ENCODE measurements at places on chromosomes 16 and 17.

- DNase-seq, result no peak
These were observed 1.5 kb downstream of the RNF112 start for GRCh38 chr17:19412510-19412909.

GRCh38 chr17:72775919-72776318 is 316.6 kb downstream of the SLC39A11 start:
- no peak for DNase-seq

DNA sequence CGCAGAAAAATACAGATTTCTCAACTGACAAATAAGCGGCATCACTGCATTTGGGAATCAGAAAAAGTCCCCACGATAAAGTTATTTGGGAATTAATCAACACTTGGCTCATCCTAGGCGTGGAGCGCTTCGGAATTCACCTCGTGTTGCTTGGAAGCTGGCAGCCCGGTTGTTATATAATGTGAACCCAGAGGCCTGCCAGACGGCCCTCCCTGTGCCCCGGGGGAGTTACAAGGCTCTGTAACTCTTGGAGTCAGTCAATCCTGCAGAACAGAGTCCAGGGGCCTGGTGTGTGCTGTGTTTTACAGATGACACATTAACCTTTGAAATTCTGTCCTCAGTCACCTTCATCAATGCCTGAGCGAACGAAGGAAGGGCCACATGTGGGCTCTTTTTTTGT is 111.1 kb downstream of the PITPNC1 start:
- no peak for DNase-seq

- DNase-seq, result peak; percentile 14
These were observed 37.7 kb downstream of the ASPA start for GRCh38 chr17:3513305-3514035.

- DNase-seq, result no peak
These were observed 1.3 kb upstream of the PSMB3 start for GRCh38 chr17:38751144-38751807.

DNA sequence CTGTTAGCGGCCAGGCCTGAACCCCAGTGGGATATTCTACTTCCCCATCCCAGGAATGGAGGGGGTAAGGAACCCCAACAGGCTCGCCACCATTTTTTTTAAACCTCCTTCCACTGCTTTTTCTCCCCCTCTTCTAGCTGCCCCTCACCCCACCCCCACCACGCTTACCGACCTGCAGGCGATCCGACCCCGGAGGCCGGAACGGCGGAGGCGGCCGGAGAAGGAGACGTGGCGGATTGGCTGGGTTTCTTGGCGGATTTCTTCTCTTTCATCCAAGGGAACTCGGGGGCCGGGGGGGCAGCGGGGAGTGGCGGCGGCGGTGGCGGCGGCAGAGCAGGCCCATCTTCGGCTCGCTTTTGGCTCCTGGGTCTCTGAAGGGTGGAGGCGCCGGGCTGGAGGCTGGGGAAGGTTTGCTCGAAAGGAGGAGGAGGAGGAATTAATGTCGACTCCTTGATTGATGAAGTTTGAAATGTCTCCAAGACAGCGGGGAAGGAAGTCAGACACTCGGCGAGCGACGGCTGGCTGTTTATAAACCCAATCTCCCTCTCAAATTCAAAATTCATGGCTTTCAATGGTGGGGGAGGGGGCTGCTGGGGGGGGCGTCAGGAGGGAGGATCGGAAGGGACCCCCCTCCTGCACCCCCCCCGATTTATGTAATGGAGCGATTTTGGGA is 424 bp downstream of the HOXB2 start:
- DNase-seq, result no peak

DNA sequence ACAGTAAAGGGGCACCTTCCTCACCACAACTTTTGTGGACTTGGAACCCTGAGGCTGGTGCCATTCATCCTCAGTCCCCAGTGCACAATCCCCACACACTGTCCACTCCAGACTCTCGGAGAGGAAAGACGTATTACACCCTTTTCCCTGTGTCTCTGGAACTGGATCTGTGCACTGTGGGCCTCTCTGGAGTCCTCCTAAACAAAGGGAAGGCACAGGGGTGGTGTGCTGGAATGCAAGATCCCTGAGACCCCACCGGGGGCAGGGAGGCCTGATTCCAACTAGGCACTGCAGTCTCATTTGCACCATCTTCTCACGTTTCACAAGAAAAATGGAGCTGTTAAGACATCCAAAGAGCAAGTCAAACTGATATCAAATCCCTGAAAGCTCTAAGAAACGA is 89.8 kb downstream of the USP31 start:
- no peak for DNase-seq

- peak; percentile 14 for DNase-seq
These were observed 1.0 kb downstream of the RSPRY1 start for GRCh38 chr16:57186872-57187854.

DNA sequence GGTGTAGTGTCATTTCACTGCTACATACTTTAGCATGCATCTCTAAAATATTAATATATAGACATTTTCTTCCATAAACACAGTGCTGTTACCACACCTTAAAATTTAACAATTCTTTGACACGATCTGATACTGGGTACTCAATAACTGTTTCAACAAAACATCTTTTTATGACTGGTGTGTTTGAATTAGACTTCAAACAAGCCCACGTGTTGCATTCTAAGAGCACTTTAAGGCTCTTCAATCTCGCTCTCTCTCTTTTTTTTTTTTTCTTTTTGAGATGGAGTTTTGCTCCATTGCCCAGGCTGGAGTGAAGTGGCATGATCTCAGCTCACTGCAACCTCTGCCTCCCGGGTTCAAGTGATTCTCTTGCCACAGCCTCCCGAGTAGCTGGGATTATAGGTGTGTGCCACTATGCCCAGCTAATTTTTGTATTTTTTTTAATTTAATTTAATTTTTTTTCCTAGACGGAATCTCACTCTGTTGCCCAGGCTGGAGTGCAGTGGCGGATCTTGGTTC is 15.8 kb upstream of the SLC46A1 start:
- DNase-seq, result no peak

DNA sequence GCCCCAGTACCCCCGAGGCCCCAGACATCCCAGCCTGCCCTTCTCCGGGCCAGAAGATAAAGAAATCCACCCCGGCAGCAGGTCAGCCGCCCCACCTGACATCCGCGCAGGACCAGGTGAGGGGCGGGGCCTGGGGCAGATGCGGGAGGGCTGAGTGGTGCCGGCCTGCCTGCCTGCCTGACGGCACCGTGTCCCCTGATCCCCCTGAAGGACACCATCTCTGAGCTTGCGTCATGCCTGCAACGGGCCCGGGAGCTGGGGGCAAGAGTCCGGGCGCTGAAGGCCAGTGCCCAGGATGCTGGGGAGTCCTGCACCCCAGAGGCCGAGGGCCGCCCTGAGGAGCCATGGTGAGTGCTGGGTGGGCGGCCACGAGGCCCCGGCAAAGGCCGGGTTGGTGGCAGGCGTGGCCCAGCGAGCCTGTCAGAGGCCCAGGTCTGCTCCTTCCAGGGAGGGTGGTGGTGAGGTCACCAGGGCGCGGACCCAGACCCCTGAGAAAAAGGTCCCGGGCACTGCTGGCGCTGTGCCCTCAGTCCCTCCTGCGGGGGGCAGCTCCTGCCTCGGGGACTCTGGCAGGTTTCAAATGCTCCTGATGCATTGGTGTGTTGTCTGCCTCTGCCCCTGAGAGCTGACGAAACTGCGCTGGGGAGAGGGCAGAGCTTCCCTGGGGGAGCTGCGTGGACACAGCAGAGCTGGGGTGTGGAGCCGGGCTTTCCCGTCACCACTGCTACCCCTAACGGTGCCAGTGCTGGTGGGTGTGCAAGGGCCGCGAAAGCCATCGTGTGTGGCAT is 1.2 kb downstream of the CDT1 start:
- no peak for DNase-seq

- peak; percentile 39 for DNase-seq
These were observed 1.2 kb upstream of the AKAP10 start for GRCh38 chr17:19978805-19979211.

- peak; percentile 71 for DNase-seq
These were observed 1.4 kb downstream of the PYDC1 start for GRCh38 chr16:31215287-31216162.

- peak; percentile 75 for DNase-seq
These were observed 70.9 kb downstream of the PLXDC1 start for GRCh38 chr17:39080421-39081078.

GRCh38 chr17:36089888-36090836 is at the start of gene CCL3:
Gene CCL3, minus strand, starts transcription at chr17:36090143. Its CDS starts 85 bp downstream, at chr17:36090058.
- peak; percentile 95 for DNase-seq

DNA sequence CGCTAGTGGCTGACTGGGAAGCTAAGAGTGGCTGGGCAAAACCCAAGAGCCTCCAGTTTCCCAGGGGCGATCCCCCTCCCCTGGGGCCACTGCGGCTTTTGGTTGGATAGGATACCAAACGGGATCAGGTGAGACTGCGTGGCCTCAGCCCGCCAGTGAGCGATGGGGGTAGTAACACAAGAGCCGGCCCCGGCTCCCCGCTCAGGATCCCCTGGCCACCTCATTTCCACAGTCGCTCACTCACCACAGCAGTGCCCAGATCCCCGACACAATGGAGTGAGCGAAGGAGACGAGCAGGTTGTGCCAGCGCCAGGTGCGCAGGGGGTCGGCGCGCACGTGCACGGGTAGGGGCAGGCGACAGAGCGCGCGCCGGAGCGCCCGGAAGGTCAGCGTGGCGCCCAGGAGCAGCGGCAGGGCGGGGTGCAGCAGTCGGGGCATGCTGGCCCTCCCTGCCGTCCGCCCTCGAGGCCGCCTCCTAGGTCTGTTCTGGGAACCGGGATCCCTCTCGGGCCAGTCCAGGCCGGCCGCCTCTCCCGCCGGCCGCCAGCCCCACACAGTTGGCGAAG is 290 bp downstream of the TLCD1 start:
- DNase-seq, result no peak

DNA sequence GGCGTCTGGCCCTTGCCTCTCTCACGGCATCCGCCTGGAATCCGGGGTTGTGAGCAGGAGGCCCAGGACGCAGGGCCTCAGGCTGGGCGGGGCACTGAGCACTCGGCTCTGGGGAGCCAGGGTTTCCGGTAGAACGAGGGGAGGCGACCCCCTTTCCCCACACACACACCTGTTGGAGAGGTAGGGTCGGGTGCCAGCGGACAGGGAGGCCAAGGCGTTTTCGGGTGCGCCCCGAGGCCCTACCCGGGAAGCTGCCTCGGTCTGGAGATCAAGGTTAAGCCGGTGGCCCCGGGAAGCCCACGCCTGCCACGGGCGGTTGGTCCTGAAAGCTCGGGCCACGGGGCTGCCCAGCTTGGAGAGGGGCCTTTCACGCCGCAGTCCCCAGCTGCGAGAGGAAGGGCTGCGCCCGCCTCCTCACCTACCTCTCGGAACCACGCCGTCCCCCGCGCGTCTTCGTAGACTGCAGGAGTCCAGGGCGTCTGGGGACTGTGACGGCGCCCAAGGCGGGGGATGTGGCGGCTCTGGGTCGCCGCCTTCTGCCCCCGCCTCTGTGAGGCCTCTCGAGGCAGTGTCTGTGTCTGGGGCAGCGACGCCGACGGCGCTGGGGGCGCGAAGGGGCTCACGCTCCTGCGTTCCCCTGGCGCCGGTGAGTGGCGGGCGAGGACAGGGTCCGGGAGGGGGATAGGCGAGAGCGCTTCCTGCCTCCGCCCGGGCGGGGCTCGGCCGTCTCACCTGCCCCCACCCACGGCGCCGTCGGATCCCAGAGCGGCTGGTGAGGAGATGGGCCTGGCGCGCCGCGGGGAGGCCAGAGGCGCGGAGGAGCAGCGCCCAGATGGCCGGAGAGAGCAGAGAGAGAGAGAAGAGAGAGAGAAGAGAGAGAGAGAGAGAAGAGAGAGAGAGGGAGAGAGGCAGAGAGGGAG is 20.3 kb upstream of the HOXB9 start:
- no peak for DNase-seq

DNA sequence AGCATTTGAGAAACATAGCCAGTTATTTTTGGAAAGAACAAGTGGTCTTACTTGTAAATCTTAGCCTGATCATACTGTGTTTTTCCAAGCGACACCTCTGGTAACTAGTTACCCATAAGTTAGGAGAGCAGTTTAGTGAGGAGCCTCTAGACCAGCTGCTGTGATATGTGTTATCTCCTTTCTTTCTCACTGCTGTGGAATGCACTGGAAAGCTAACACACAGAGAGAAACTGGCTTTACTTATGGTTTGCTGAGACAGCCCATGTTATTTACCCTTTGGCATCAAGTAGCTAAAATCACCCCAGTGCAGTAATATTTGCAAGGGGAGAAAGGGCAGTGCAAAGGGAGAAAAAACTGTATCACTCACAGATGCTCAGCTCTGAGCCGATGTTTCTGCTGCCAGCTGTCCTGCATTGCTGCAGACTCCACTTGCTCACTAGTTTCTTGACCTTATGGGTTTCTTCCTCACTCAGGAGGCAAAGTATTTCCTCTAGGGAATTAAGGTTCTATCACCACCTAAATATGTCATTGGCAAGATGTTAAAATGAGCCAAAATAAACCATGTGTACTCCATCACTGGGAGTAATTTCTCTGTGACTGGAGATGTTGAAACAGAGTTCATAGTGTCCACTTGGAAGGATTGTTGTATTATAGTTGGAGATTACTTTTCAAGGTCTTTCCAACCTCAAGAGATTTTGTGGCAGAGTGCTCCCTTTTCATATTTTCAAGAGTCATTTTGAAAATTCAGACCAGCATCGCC is 2.3 kb downstream of the RBFOX1 start:
- DNase-seq, result no peak

DNA sequence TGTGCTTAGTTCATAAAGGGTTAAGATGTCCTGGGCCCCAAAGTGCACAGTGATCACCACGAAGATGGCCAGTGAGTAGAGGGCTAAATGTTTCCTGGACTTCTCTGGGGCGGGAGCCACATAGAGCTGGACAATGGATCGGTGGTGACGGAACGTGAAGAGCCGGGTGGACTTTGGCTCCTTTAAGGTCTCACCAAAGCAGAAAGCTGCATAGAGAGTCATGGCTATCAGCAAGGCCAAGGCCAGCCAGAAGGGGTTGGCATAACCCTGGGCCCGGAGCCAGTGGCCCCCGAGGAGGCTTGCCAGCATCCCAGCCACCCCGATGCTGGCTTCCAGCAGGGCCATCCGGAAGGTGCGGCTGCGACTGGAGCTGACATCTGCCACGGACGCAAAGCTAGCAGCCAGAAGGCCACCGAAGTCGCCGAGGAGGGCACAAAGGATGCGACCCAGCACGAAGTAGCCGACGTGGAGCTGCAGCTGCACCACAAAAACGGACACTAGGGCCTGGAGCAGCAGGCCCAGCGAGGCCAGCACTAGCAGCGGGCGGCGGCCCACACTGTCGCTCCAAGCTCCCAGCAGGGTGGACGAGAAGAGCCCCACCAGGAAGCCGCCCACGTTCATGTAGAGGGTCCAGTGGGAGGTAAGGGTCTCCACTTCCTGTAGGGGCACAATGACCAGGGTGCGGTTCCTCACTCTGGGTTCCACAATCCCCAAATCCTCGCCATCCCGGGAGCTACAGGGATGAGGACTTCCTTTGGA is 1.0 kb downstream of the SLC46A1 start:
- DNase-seq, result no peak

All from suppressor macrophage (primary cell).